Omental fat pad (tissue), 4 donors: ENCODE measurements at places on chromosomes 3 and 15. TPM values are rescaled to one million over a fixed set of nuclear protein-coding genes. Genes with fewer than 3 reads are reported as not detected.

The BUB1B gene
- 7.4 TPM for total RNA-seq

- DNase-seq: no peak
Measured at GRCh38 chr15:85730001-85730820, 64.5 kb downstream of the KLHL25 start.

GRCh38 chr15:68507447-68507846 lies 71.3 kb upstream of the CORO2B start:
- DNase-seq: no peak

The GRM2 gene
- total RNA-seq: 0.06 TPM

The ENTPD3 gene
- total RNA-seq: 0.84 TPM

The SLC12A1 gene
- not detected for total RNA-seq

The MEIS2 gene
- 28.3 TPM for total RNA-seq

- no peak for DNase-seq
Measured at GRCh38 chr15:96347181-96348111, 16.9 kb downstream of the NR2F2 start.

- no peak for DNase-seq
Measured at GRCh38 chr3:119585856-119586570, 6.7 kb downstream of the ADPRH start.

DNA sequence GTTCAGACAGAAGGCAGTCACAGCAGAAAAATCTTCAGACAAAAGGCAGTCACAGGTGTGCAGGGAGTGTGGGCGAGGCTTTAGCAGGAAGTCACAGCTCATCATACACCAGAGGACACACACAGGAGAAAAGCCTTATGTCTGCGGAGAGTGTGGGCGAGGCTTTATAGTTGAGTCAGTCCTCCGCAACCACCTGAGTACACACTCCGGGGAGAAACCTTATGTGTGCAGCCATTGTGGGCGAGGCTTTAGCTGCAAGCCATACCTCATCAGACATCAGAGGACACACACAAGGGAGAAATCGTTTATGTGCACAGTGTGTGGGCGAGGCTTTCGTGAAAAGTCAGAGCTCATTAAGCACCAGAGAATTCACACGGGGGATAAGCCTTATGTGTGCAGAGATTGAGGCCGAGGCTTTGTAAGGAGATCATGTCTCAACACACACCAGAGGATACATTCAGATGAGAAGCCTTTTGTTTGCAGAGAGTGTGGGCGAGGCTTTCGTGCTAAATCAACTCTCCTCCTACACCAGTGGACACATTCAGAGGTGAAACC lies 27.6 kb downstream of the ZNF589 start:
- DNase-seq: no peak

The C3orf62 gene
- 3.5 TPM for total RNA-seq

The TMEM158 gene
- 0.44 TPM for total RNA-seq
